IPS DF 19.7 (cell line): ENCODE measurements at places on chromosomes 4 and X.

GRCh38 chrX:69062493-69062892 lies 102.8 kb downstream of the PJA1 start:
- no peak for DNase-seq

DNA sequence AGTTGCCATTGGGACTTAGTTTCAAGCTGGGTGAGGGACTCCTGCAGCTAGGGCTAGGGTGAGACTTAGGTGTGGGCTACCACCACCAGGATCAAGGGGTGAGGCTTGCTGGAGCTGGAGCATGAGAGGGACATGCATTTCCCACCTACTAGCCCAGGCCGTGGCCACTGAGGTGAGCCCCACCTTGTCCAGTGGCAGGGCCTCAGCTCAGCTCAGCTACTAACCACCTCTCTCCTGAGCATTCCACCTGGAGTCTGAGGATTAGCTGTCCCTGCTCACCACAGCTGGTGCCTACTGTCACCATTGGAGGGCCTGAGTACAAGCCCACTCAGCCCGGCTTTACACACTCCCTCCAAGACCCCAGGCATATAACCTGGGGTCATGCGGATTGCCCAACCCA lies 62.6 kb upstream of the MAGEH1 start:
- no peak for DNase-seq

DNA sequence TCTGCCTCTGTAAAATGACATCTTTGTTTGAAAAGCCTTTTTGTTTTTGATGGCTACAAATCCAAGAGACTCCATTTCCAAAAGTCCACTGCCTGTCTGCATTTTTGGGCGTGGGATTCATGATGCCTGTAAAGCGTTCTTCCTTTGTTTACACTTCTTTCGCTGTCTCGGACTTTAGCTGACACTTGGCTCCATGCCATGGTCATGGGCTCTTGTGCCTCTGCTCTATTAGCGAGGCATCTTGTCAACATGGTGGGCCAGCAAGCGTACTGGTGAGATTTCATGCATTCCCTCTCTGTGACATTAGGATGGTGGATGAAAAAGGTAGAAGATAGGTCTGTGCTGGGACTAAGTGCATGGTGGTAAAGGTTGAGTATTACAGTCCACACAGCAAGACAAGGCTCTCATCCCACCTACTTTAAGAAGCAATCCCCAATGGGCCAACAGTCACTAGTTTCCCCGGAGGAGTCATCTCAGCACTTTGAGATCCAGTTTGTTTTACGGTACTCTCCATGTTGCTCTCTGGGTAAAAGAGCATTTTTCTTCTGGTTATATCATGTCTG lies 298.2 kb upstream of the KLF3 start:
- no peak for DNase-seq

GRCh38 chr4:145218251-145218650 lies 37.9 kb upstream of the OTUD4 start:
- no peak for DNase-seq

DNA sequence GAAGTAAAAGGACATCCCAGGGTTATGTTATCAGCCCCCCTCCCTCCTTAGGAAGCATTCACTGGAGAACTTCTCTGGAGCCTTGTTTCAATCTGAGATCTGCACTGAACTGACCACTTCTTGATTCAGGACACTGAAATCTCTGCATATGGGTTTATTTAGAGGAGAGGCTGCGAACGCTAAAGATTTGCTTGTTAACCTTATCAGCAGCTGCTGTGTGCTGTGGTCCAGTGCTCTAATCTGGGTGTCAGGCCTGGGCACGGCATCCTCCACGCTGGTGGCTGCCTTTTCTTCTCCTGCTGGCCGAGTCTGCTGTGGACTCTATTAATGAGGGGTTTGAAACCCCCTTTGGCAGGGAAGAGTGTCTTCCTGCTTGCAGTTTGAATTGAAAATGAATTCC lies 1094.7 kb upstream of the TENM3 start:
- DNase-seq: no peak

DNA sequence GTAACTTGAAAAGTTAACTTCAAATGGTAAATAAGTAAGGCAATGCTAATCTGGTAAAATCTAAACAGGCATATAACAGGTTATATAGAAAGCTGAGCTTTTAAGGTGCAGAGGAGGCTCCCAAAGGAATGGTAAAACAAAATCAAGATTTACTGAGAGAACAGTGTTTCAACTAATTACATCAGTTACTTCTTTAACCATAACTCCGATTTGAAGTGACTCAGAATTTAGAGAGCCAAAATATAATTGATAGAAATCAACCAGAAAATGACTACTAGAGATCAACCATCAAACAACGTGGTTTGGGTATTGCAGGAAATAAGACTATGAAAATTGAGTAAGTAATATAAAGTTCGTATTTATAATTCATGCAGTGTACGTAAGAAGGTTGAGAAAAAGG lies 6.9 kb downstream of the G3BP2 start:
- DNase-seq: no peak

GRCh38 chr4:7854216-7854615 lies 85.4 kb downstream of the AFAP1 start:
- DNase-seq: no peak

- no peak for DNase-seq
Observed at GRCh38 chr4:82422616-82423015, 7.6 kb downstream of the HNRNPDL start.

DNA sequence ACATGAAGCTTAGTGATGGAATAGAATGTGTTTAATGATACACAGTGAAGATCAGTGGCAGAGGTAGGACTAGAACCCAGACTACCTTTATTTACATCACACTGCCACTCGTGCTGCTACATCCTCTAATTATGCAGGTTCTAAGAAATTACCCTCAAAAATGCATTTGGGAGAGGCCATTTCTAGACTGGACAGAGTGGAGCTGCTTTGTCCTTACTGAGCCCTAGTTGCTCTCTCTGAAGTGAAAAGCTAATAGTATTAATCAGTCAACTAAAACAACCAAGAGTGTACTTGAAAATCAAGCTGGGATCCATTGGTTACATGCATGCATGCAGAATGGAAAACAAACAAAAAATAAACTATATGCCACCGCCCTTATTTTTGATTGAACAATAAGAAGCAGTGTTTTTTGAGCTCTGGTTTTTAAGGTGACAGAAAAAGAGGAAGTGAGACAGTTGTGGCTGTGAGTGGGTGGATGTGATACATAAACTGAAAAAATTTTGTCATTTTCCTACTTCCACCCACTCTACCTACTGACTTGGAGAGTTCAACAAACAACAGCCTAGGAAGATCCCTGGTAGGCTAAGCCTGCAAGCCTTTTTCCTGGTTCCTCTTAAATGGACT lies 6.8 kb upstream of the VSIG4 start:
- no peak for DNase-seq

DNA sequence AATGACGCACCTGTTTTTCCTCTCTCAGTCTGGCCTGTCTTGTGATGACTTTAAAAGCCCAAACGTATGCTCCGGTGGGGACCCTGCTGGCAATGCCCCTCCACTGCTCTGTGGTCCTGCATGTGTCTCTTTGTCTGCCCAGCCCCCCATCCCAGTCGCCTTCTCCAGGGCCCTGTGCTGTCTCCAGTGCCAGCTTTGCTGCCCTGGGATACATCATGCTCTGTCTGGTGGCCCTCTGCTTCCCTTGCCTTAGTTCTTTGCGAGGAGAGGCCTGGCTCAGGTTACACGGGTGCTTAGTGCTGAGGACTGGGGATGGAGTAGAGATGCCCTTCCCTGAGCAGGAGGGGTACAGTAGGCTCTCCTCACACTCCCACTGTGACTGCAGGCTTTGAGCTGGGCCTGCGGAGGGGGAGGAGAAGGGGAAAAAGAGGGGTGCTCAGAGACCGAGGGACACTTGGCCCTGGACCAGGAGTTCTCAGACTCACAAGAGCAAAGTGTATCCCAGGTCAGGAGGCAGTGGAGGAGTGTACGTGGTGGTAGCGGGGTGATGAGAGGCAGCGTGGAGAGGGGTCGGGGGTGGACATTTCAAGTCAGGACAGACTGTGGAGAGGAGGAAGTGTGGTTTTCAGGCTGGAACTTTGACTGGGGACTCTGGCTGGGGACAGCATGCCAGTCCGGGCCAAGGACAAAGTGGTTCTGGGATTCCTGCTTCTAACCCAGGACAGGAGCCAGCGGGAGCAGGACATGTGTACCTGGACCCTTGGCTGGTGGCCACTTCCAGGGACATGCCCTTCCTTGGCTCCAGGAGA lies 2.8 kb downstream of the APLN start:
- no peak for DNase-seq

GRCh38 chrX:2483398-2484060 lies 17.2 kb downstream of the DHRSX start:
- DNase-seq: no peak

- DNase-seq: no peak
Observed at GRCh38 chrX:85004255-85004654, 578 bp downstream of the APOOL start.

- DNase-seq: no peak
Observed at GRCh38 chr4:78622253-78622979, 70.8 kb downstream of the ANXA3 start.

- DNase-seq: peak; percentile 78
Observed at GRCh38 chrX:16186380-16187007, 19.2 kb downstream of the MAGEB17 start.

DNA sequence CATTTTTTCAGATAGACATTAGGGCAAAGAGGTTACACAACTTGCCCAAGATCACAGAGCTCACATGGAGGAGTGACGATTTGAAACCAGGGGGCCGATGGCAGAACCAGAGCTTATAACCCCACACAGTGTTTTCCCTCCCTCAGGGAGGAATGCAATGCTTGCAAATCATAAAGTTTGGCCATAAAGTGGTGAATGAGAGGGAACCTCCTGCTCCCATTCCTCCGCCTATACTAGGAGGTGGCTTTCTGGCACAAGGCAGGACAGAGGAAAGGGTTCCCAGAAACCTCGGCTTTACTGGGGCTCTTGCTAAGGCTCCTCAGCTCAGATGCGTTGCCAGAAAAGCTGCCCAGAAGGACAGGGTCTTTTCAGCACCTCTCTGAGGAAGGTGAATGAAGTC lies 19.3 kb downstream of the TMEM154 start:
- no peak for DNase-seq

- DNase-seq: no peak
Observed at GRCh38 chrX:97397371-97397770, 513.7 kb downstream of the RPA4 start.

DNA sequence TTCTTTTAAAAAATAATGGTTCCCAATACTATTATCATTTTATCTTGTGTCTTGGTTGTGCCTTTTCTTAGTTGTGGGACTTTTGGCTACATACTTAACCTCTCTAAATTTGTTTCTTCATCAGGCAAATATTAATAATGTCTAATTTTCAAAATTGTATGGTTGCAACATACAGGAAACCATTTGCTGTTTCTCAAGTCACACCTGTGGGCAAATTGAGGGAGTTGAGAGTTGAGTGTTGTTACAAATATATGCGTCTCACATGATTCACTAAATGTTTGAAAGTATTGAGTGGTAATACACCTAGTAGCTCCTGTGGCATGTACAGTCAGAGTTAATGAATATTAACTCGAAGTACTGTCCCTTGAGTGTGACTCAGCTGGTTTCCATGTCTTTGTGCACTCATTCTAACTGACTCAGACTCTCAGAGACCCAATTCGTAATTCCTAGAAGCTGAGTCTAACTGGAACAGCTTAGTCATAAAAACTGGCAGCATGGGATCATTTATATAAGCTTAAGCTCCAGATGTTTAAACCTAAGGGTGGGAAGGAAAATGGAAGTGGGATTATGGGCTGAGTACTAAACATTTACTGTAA lies 802.4 kb downstream of the TRIML1 start:
- no peak for DNase-seq

GRCh38 chr4:2059726-2060602 lies 837 bp downstream of the NAT8L start:
- DNase-seq: no peak

DNA sequence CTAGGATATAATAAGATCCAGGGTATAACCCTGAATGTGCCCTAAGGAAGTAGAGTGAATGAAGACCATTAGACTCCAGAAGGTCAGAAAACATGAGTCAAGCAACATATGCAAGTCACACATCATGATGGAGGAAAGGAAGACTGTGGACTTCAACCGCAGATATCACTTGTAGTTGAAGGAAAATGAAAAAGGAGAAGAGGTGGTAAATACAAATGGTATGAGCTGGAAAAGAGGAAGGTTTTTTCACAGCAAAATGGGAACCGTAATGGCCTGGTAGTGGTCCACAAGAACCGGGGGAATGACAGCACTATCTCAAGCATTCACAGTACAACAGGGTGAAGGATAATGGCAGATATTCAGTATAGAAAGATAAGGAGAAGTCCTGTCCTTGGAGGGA lies 5.2 kb upstream of the SCFD2 start:
- no peak for DNase-seq

DNA sequence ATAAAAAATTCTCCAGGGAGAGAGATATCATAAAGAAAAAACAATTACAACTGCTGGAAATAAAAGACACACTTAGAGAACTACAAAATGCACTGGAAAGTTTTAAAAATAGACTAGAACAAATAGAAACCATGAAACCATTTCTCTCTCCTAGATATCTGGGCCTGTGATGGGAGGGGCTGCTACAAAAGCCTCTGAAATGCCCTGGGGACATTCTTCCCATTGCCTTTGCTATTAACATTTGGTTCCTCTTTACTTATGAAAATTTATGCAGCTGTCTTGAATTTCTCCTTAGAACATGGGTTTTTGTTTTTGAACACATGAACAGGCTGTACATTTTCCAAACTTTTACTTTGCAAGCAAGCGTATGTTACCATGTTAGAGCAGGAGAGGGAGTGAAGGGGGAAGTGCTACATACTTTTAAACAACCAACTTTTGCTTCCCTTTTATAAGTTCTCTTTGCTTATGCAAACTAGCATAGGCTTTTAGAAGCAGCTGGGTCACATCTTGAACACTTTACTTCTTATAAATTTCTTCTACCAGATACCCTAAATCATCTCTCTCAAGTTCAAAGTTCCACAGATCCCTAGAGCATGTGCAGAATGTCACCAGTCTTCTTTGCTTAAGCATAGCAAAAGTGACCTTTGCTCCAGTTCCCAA lies 47.9 kb upstream of the PACRGL start:
- no peak for DNase-seq

- DNase-seq: no peak
Observed at GRCh38 chr4:127181001-127181400, 451.8 kb upstream of the INTU start.

GRCh38 chr4:123250843-123251242 lies 145.8 kb upstream of the SPRY1 start:
- no peak for DNase-seq

DNA sequence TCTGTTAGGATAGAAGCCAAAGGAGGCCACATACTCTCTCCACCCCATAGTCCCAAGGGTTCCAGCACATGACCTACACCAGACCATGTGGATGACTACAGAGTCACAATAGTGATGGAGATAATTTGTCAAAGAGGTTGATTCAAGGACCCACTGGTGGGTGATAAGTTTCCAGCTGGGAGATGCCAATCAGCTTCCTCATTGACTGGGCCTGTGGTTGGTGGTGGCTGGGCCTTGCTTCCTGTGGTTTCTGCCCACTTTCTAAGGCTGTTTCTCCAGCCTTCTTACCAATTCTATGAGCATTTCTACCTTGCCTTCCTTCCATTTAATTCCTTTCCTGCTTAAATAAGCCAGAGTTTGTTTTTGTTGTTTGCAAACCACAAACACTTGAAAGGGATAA lies 95.5 kb upstream of the CPEB2 start:
- no peak for DNase-seq
